Smooth muscle cell of the pulmonary artery (primary cell): ENCODE measurements at places on chromosomes 7 and 10. TPM values are rescaled to one million over a fixed set of nuclear protein-coding genes. Genes with fewer than 3 reads are reported as not detected.

Gene LRRC17
- total RNA-seq = 65.6 and 103 TPM in 2 replicates

Gene IGFBP1
- total RNA-seq = 0.79 and 10.2 TPM in 2 replicates

Gene CPA2
- not detected in 2 replicates for total RNA-seq

Gene NME8
- not detected in 2 replicates for total RNA-seq

Gene NKX1-2
- total RNA-seq = not detected in 2 replicates

Gene FANK1
- total RNA-seq = 6.6 and 12.4 TPM in 2 replicates

Gene CACUL1
- total RNA-seq = 30.0 and 30.4 TPM in 2 replicates

Gene XRCC2
- total RNA-seq = 0.86 and 1.2 TPM in 2 replicates

Gene CLEC5A
- total RNA-seq = not detected in 2 replicates

Gene MARVELD1
- total RNA-seq = 46.2 and 47.6 TPM in 2 replicates

Gene TMEM229A
- total RNA-seq = 0.07 and 0.39 TPM in 2 replicates

Gene AGR2
- total RNA-seq = not detected in 2 replicates
